ENCODE measurements at places on chromosomes 7 and 10. TPM values are rescaled to one million over a fixed set of nuclear protein-coding genes. Genes with fewer than 3 reads are reported as not detected.

The CALML3 gene
- 0.08 TPM for polyA plus RNA-seq

The GPR85 gene
- 0.11 TPM for polyA plus RNA-seq

The CYP3A5 gene
- 219 TPM for polyA plus RNA-seq

The ABCB4 gene
- 0.11 TPM for polyA plus RNA-seq

The MRM2 gene
- 12.3 TPM for polyA plus RNA-seq
